AG20443 (cell line): ENCODE measurements at places on chromosomes 5 and 9.

GRCh38 chr9:130950039-130950311 is 10.9 kb upstream of the FIBCD1 start:
- DNase-seq: no peak

DNA sequence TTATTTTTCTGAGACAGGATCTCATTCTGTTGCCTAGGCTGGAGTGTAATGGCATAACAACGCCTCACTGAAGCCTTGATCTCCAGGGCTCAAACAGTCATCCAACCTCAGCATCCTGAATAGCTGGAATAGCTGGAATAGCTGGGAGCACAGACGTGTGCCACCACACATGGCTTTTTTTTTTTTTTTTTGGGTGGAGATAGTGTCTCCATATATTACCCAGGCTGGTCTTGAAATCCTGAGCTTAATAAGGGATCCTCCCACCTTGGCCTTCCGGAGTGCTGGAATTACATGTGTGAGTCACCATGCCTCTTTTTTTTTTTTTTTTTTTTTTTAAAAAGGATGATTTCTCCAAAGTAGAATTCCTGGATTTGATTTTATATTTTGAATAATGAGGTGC is 60.7 kb downstream of the NSD1 start:
- peak; percentile 73 for DNase-seq

DNA sequence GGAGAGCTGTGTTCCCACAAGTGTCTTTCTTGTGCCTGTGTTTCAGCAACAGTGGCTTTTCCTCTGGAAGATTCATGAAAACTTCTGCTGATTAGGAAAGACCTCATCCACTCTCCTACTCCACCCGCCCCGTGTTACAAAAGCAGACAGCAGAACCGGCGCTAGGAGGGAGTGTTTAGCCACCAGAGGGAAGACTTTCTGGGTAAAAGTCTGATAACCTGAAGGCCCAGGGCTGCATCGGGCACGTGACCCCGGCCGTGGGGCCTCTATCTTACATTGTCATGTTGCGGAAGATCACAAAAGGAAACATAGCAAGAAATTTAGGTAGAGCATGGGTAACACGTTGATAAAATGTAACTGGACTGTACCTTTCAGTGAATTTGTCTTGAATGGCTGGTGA is 32.0 kb upstream of the DMRT2 start:
- peak; percentile 45 for DNase-seq

DNA sequence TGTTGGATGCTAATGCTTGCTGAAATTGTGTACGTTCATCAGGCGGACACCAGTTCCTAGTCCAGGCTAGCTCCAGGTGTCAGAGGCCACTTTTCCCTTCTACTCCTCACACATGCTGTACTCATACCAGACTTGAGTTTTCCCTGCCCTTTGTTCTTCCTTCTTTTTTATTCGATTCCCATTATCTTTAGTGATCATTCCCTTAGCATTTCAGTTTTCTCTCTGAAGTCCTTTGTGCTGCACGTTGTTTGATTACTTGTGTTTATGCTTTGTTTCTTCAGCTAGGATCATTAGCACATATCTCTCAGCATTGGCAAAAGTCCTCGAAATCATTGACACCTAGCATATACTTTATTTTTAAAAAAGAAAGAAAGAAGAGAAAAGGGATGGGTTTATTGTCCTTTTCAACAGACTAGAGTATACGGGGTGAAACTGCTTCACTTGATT is 409 bp upstream of the COX7C start:
- no peak for DNase-seq

GRCh38 chr5:137342764-137343163 is 156.4 kb downstream of the SPOCK1 start:
- no peak for DNase-seq
